ENCODE measurements at places on chromosomes 12 and 14.

DNA sequence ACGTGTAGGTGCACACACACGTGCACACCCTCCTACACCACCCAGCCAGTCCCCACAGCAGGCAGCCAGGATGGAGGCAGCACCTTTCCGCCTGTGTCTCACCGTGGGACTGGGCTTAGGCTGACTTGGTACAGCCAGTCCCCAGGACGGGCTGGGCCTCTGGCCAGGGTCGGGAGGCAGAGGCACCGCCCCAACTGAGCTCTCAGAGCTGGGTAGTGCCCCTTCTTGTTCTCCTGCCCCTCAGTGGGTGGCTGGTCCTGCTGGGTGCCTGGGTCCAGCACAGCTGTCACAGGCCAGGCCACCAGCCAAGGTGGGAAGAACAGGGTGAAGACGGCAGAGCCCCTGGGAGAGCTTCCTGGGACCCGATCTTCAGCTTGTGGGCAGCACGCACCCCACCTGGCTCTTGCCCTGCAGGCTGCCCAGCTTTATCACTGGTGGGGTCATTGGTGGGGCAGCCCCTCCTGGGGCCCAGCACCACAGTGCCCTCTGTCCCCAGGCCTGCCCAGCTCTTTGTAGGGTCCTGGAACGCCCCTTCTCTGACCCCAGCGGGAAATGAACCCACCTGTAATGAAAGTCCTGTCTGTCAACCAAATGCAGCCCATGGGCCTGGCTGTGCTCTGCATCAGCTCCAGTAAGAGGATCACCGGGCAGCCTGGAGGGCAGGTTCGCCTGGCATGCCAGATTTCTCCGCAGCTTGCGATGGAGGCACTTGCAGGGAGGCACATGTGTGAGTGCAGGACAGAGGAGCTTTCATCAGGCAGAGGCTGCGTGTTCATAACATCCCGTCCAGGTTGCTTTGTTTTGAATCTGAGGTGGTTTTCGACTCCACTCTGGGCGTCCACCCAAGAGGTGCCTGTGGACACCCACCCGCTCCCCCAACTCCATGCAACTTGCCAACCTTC is 14.7 kb downstream of the CDCA4 start:
- DNase-seq: no peak
- peaks cover 2% of the 10 kb centered on the region for H3K36me3 ChIP-seq
- no peak overlapping the region for H3K27ac ChIP-seq
- H3K27me3 ChIP-seq: no peaks in the 10 kb centered on the region
- no peaks in the 10 kb centered on the region for H3K4me1 ChIP-seq

DNA sequence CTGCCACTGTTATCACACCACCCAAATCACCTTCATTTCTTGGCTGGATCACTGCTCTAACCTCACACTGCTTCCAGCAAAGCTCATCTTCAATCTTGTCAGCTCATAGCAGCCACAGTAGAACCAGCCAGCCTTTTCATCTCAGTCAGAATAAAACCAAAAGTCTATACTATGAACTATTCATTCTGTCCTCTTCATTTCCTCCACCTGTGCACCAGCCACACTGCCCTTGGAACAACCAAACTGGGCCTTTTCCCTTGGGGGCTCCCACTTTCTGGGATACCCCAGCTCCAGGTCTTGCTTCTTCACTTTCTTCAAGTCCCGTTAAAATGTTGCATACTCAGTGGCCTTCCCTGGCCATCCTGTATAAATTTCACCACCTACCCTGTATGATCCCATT is 234.4 kb upstream of the DAAM1 start:
- no peak for DNase-seq
- no peak overlapping the region for H3K27ac ChIP-seq
- H3K4me3 ChIP-seq: no peak overlapping the region
- no peaks in the 10 kb centered on the region for H3K36me3 ChIP-seq

- H3K27me3 ChIP-seq: no peaks in the 10 kb centered on the region
- DNase-seq: peak; percentile 96
- H3K36me3 ChIP-seq: peaks cover 3% of the 10 kb centered on the region
- peaks cover 11% of the 10 kb centered on the region for H3K4me1 ChIP-seq
- H3K4me3 ChIP-seq: no peak within 1 kb of the TSS
Observed at GRCh38 chr12:121917950-121918678, at the start of gene CFAP251. TSS of gene CFAP251 (plus strand) at chr12:121918592. CDS start at chr12:121921306, 2,714 bp downstream.

DNA sequence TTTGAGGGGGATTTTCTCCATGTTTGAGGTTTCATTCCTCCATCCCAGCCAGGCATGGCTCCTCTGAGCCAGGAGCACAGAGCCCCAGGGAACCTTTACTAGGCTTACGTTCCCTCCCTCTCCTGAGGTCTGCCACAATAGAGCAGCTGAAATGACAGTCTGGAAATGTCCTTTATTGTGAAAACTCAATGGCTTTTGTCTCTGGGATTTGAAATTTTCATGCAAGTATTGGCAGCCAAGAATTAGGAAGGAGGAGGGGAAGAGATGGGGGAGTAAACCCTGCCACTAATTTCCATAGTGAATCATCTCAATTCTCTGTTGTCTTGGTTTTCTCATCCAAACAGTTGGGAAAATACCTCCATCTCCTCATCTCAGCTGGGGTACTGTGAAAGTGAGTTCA is 2.6 kb upstream of the PLEKHG3 start:
- no peak overlapping the region for H3K4me3 ChIP-seq
- no peak overlapping the region for H3K27ac ChIP-seq
- peaks cover 45% of the 10 kb centered on the region for H3K27me3 ChIP-seq
- peaks cover 42% of the 10 kb centered on the region for H3K4me1 ChIP-seq
- H3K36me3 ChIP-seq: no peaks in the 10 kb centered on the region
- DNase-seq: no peak

- DNase-seq: no peak
- H3K4me3 ChIP-seq: no peak overlapping the region
- H3K27ac ChIP-seq: no peak overlapping the region
- peaks cover 13% of the 10 kb centered on the region for H3K36me3 ChIP-seq
- no peaks in the 10 kb centered on the region for H3K27me3 ChIP-seq
Observed at GRCh38 chr14:102075155-102075554, 11.7 kb downstream of the HSP90AA1 start.

DNA sequence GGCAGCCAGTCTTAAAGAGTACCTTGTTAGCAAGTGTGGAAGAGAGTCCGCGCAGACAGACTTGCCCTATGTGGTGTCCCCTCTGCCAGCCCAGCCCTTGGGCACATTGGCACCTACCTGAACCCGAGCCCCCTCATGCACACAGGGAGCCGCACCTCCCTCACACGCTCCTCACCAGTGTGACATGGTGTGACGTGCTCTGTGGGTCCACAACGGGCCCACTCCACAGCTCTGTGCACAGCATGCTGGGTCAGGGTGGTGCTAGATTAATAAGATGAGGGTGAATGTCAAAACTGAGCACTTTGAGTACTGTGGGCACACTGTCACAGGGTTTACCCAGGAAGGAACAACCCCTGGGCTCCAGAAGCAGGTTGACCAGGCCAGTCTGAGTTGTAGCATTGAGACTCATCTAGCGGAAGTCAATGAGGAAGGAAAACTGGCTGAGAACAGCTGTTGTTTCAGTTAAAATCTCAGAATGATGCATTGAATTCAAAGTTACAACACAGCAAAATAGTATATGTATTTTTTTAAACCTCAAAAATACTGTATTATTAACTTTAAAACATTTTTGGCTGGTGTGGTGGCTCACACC is 53.4 kb upstream of the AMN start:
- H3K27me3 ChIP-seq: no peaks in the 10 kb centered on the region
- no peak overlapping the region for H3K4me3 ChIP-seq
- peak; percentile 26 for DNase-seq
- peaks cover 54% of the 10 kb centered on the region for H3K36me3 ChIP-seq

GRCh38 chr12:132506328-132507160 is 16.6 kb downstream of the FBRSL1 start:
- H3K27ac ChIP-seq: peak overlapping the region; percentile 37
- DNase-seq: peak; percentile 57
- H3K36me3 ChIP-seq: peaks cover 15% of the 10 kb centered on the region
- H3K4me1 ChIP-seq: peaks cover 53% of the 10 kb centered on the region
- no peaks in the 10 kb centered on the region for H3K27me3 ChIP-seq
- H3K4me3 ChIP-seq: no peak overlapping the region

DNA sequence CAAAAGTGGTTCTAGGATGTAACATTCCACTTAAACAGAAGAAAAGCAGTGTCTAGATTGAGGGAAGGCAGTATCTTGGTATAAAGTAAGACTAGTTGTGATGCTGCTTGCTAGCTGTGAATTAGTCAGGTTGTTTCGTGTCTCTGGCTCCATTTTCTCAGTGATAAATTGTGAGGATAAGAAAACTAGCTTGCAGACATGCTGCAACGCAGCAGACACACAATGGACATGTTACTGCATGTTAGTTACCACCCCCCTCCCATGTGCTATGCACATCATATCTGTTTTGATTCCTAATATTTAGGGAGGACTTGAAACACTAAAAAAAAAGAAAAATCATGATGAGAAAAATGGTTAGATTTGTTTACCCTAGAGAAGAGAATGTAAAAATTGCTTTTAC is 2.9 kb downstream of the CCNK start:
- no peak for DNase-seq
- H3K36me3 ChIP-seq: no peaks in the 10 kb centered on the region
- no peaks in the 10 kb centered on the region for H3K27me3 ChIP-seq

Measured in B cell (primary cell).